Effector memory CD8-positive, alpha-beta T cell (primary cell): ENCODE measurements at places on chromosomes 6 and 20.

DNA sequence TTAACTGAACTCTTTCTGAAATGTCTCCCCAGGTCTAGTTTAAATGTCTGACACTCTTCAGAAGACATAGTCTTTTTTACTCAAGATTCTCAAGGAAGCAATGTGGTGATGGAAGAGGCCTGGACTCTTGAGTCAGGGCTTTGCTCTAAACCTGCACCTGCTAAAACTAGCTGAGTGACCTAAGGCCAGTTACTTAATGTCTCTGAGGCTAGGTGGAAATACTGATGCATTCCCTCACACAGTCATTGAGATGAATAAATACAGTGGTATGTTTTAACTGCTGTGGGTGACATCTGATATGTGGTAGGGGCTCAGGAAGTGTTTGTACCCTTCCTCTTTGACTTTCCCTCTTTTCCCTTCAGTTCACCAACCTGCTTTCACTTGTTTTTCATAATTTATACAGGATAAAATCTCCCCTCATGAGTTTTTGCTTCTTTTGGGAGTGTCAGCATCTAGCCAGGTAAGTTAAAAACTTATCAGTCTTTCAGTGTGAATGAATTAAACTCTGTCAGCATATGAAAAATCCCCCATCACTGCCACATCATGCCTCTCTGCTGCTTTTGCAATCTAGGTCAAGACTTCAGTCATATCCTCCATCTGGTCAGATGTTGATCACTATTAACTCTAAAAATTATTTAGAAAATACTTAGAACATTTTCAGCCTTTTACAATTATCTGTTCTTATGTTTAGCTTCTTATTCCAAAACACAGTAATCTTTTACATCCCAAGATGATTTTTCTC, 178.7 kb upstream of the TNFAIP3 start:
- H3K36me3 ChIP-seq = no peaks in the 10 kb centered on the region
- no peak overlapping the region for H3K27ac ChIP-seq
- no peak overlapping the region for H3K4me3 ChIP-seq
- peaks cover 3% of the 10 kb centered on the region for H3K4me1 ChIP-seq

GRCh38 chr6:142838821-142839685, 105.9 kb downstream of the HIVEP2 start:
- no peak for DNase-seq
- H3K27ac ChIP-seq = peak overlapping the region; percentile 79
- peaks cover 17% of the 10 kb centered on the region for H3K36me3 ChIP-seq
- H3K27me3 ChIP-seq = no peaks in the 10 kb centered on the region
- H3K4me3 ChIP-seq = peak overlapping the region; percentile 53
- peaks cover 40% of the 10 kb centered on the region for H3K4me1 ChIP-seq

DNA sequence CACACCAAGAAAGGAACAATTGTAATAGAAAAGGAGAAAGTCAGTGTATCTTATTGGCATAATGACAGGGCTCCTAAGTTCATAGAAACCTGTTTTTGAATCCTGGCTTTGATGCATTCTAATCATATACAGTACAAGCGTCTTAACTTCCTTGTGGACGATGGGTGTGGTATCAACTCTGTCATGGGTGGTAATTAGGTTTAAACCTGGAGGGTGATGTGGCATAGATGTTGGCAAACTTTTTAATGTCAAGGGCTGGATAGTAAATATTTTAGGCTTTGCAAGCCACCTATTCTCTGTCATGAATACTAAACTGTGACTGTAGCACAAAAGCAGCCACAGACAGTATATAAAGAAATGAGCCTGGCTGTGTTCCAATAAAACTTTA, 138.7 kb upstream of the EDN1 start:
- H3K27ac ChIP-seq = no peak overlapping the region
- peaks cover 4% of the 10 kb centered on the region for H3K4me1 ChIP-seq
- no peak for DNase-seq
- peaks cover 2% of the 10 kb centered on the region for H3K36me3 ChIP-seq
- H3K4me3 ChIP-seq = no peak overlapping the region
- no peaks in the 10 kb centered on the region for H3K27me3 ChIP-seq

DNA sequence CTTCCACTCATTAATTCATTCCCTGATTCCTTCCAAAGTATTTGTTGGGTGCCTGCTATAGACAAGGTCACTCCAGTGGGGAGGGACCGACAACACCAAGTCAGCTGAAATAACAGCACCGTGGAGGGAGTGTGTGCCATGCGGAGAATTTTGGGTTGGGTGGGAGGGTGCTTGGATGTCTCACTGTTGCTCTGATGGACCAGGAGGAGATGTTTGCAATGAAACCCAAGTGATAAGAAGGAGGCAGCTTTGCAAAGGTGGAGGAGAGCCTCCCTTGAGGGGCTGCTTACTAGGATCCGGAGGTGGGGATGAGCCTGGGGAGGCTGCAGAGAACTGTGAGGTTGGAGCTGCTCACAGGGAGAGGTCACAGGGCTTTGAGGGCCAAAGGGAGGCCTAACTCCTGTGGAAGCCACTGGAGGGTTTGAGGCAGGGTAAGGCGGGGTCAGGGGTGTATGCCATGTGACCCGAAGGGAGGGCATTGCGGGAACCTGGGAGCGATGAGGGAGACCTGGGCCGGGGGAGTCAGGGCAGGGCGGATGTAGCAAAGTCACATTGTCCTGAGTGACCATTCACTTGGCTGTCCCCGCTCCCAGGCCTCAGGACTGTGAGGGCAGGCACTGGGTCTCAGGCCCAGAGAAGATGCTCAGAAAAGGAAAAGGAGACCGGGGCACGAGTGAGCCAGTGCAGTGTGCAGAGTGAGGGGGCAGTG, 124.5 kb downstream of the PHACTR3 start:
- H3K4me3 ChIP-seq = no peak overlapping the region
- H3K4me1 ChIP-seq = no peaks in the 10 kb centered on the region
- no peaks in the 10 kb centered on the region for H3K36me3 ChIP-seq
- H3K27me3 ChIP-seq = peaks cover 38% of the 10 kb centered on the region
- no peak for DNase-seq
